ENCODE measurements at places on chromosomes 3 and 15. TPM values are rescaled to one million over a fixed set of nuclear protein-coding genes. Genes with fewer than 3 reads are reported as not detected.

PTX3 gene
- total RNA-seq: 12.3 TPM

DNA sequence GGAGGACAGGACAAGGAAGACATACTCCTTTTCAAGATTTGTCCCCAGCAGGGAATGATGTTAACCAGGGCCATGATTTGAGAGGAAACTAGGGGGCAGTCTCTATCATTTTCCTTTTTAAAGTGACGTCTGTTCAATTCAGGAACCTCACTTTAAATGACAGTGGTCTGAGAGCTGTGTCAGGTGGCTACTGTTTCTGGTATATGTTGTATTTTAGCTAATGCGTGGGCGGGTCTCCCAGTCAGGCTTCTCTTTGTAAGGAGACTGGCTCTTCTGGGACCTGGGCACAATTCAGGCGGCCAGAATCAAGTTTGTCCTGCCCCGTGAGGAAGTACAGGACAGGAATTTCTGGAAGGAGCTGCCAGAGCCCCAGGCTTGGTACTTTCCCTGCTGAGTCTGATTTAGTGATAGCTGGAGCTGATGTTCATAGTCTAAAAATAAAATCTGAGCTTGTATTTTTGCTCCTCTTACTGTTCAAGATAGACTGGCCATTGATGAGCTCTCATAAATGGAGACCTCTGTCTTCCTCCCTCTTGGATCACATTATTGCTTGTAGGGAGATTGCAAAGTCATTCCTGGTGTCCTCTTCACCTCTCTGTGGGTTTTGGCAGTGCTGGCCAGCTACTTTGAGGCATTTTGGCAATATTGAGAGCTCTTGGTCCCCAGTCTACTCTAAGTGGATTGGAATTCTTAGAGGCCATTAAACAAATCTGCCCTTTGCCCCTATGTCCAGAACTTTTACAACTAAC lies 25.6 kb downstream of the SQOR start:
- DNase-seq: no peak

GRCh38 chr3:46378426-46378942 lies 7.7 kb downstream of the CCR5 start:
- DNase-seq: no peak

DNA sequence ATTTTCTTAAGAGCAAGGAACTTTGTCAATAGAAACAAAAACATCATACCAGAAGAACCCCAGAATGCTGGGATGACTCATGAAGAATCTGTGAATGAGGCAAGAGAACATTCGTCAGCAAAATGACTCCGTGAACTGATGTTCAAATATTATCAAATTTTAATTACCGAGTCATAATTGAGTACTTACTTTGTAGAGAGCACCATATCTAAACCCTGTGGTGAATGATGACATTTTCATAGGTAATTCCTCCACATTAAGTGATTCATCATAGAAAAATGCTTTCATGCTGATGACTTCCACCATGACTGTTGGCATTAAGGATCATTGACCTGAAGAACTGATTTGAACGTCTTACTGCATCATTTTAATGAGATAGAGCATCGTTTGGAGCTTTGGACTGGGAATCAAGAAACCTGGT lies 56.3 kb downstream of the PPARG start:
- DNase-seq: no peak

DNA sequence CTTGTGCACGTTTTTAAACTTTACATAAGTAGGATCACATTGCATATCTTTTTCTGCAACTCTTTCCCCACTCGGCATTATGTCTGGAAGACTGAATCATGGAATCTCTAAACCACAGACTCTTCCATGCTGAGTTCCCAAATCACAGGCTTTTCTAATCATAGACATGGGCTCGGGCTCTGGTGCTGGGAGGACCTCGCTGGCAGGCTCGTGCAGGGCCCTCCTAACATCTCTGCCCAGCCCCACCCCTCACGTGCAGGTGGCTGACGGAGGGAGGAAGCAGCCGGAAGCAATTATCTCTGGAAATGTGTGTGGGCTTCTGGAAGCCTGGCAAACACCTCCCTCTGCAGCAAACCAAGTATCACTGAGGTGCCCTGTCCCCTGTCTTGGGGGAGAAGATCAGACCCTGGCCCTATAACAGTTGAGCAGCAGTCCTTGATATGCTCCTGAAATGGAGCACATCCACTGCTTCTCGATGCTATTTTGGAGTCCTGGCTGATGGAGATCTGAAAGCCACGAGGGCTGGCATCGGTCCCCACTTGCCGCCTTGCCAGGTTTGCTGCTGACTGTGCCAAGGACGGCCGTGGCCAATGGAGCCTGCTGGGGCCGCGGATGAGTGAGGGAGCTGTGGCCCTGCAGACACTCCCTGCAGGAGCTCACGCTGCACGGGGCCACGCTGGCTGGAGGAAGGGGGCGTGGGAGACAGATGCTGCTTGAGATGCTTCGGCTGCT lies 4.4 kb upstream of the IQSEC1 start:
- no peak for DNase-seq

- DNase-seq: no peak
Measured at GRCh38 chr15:64858021-64858575, 16.4 kb downstream of the PLEKHO2 start.
